ENCODE measurements at places on chromosomes 12 and 14.

- peak; percentile 28 for ATAC-seq
Measured at GRCh38 chr12:77064896-77065360, 441 bp downstream of the E2F7 start.

DNA sequence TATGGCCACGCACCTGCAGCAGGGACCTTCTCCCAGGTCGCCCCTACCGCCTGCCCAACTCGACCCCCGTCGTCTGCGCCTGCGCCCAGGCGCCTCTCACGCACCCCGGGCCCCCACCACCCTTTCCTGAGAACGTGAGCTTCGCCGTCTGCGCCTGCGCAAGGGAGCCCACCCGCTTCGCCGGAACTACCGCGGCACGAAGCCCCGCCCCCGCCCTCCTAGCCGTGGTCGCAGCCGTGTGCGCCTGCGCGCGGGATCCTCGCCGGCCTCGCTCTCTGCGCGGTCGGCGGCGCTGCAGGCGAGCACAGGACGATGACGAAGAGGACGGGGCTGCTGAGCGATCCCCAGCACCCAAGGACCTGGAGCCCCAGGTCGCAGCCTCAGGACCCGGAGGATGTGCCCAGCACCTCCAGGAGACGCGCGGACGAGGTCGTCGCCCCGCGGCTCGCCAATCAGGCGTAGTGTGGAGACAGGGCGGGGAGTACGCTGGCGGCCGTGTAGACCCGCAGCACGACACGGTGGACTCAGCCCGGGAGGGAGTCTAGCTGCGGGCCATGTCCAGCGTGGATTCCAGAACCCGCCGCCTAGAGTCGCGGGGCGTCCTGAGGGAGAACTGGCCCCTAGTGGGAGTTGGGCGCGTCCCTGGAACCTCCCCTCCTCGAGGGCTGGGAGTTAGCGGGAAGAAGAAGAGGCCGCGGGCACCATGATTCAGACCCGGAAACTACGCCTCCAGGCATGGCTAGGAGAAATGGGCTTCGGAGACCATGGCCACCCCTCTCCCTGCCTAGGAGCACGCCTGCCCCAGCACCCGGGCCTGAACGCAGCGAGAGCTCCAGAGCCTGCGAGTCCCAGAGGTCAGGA lies 1120.8 kb upstream of the TMEM132C start:
- ATAC-seq = no peak

GRCh38 chr14:103260629-103261124 lies 73.4 kb upstream of the EIF5 start:
- no peak for ATAC-seq

- no peak for ATAC-seq
Measured at GRCh38 chr14:86823581-86823980, 1169.4 kb downstream of the GALC start.

DNA sequence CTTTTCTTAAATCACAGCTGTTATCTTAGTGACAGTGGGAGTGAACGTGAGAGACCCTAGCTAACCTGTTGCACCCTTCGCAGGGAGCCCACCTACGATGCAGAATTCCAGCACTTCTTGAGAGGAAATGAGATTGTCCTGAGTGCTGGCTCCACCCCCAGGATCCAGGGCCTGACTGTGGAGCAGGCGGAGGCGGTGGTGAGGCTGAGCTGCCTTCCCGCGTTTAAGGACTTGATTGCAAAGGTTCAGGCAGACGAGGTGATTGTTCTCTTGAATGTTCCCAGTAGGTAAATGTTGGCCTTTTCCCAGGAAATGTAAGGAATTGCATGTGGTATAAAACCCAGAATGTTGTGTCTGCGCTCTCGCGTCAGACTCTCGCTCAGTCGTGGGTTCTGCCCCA lies 46.7 kb downstream of the HSP90AA1 start:
- ATAC-seq = no peak

DNA sequence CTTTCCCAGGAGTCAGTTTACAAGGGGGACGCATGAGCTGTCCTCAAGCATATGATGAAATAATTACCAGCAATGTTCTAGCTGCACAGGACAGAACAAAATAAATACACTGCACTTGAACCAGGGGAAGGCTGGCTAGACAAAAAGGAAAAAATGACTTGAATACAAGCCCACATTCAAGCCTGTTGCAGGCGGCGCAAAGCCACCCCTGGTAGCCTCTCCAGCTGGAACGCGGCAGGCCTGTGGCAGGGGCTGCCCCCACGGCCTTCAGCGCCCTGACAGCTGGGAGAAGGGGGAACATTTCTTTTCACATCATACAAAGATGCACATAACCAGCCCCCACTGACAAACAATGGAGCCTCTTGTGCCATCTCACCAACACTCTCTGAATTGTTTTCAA lies 57.1 kb downstream of the TRAFD1 start:
- ATAC-seq = no peak

- no peak for ATAC-seq
Measured at GRCh38 chr14:69960296-69960695, 81.1 kb downstream of the SMOC1 start.

DNA sequence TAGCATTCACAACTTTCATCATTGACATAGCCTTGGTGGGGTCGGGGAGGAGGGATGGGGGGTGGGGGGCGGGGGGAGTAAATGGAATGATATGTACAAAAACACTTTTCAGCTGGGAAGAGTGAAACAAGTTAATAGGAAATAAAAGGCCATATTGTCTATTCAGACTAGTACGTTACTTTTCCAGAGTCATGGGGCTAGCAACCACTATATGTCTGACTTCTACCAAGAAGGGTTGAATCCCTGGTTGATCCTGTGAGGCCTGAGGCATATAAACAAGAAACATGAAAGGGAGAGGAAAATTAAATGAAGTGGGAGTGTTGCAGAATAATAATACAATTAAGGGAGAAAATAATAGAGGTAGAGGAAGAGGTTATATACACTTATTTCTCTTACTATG lies 225.5 kb downstream of the ERC1 start:
- no peak for ATAC-seq

DNA sequence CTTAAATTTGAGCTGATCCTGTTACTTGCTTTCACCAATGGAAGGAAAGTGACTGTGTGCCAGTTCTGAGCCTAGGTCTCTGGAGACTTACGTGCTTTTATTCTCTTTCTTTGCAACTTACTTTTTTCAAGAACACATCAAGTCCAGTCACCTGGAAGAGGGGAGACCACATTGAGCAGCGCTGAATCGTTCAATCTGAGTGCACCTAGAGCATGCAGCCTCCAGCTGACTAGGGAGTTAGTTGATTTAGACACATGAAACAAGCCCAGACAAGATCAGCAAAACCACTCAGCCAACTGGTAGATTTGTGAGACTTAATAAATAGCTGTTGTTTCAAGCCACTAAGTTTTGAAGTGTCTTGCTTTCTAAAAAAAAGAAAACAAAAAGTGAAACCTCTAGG lies 1014.8 kb upstream of the FBXO33 start:
- no peak for ATAC-seq

GRCh38 chr14:36467332-36467731 lies 52.7 kb downstream of the NKX2-1 start:
- ATAC-seq = no peak

DNA sequence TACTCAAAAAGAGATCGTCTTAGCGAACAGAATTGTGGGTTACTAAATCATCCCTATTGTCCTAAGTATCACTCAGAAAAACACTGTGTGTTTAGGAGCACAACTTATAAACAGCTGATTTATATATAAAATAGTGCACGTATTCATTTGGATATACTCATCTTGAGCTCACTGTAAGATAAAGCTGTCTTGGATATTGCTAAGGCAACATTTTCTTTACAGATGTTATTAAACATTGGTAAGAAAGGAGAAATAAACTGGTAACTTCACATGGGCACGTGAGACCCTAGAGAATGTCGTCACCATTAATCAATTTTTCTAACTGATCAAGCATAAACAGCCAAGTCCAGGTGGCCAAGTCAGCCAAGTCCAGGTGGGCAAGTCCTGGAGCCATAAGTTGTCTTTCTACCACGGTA lies 1.7 kb downstream of the PAWR start:
- ATAC-seq = no peak

GRCh38 chr14:55874785-55875184 lies 243.4 kb upstream of the PELI2 start:
- ATAC-seq = no peak

- ATAC-seq = no peak
Measured at GRCh38 chr12:3931206-3931605, 58.0 kb upstream of the PARP11 start.

GRCh38 chr12:32344047-32344446 lies 55.3 kb upstream of the FGD4 start:
- ATAC-seq = no peak

- no peak for ATAC-seq
Measured at GRCh38 chr12:90706036-90706435, 248.9 kb downstream of the CCER1 start.

DNA sequence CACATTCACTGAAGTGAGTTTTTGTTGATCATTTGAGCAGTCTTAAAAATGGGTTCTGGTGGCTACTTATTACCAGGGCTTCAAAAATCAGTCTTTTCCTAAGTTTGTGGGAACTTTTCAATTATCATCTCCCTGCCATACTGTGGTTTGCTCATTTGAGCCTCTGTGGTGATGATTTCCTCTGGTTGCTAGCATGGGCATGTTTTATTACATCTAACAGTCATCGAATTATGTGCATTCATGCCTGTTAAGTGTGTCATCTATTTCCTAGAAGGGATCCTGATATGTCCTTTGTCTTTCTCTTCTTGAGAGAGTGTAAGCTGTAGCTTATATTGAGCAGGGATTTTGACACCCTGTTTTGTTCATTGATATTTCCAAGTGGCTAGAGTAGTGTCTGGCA lies 116.8 kb downstream of the WIF1 start:
- ATAC-seq = no peak

DNA sequence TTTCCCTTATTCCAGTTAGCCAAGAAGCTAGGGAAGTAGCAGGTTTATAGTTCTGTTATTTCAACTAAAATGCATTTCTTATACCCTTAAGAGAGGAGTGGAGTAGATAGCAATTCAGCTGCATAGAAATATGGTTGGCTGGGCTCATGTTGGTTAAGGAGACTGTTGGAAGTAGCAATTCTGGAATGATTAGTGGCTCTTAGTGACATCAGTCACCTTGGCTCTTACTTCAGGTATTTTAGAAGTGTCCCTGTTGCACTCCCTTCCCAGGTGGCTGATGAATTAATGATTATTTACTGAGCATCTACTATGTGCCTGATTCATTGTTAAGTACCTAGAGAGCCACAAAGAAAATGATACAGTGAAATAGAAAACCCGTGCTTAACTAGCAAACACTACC lies 128.1 kb downstream of the MGST1 start:
- no peak for ATAC-seq

GRCh38 chr12:116236148-116236731 lies 41.3 kb downstream of the MED13L start:
- no peak for ATAC-seq
